ENCODE measurements at places on chromosomes 11 and 22. TPM values are rescaled to one million over a fixed set of nuclear protein-coding genes. Genes with fewer than 3 reads are reported as not detected.

PARVG gene
- polyA plus RNA-seq: not detected

ANO3 gene
- polyA plus RNA-seq: not detected

DEUP1 gene
- not detected for polyA plus RNA-seq

BRSK2 gene
- polyA plus RNA-seq: 0.18 TPM

STARD10 gene
- polyA plus RNA-seq: 110 TPM

DAGLA gene
- 0.11 TPM for polyA plus RNA-seq

SLC17A6 gene
- not detected for polyA plus RNA-seq

HSCB gene
- 13.8 TPM for polyA plus RNA-seq

TFIP11 gene
- polyA plus RNA-seq: 25.7 TPM

CD81 gene
- 491 TPM for polyA plus RNA-seq

TREH gene
- 0.09 TPM for polyA plus RNA-seq

C11orf16 gene
- polyA plus RNA-seq: not detected

IGLL5 gene
- polyA plus RNA-seq: not detected

IRF7 gene
- 66.9 TPM for polyA plus RNA-seq

ADM gene
- polyA plus RNA-seq: 20.8 TPM

GLB1L3 gene
- 1.4 TPM for polyA plus RNA-seq

SLC5A4 gene
- not detected for polyA plus RNA-seq

ARCN1 gene
- polyA plus RNA-seq: 102 TPM

SOX6 gene
- polyA plus RNA-seq: 0.72 TPM

GPR83 gene
- polyA plus RNA-seq: not detected

TRIM6 gene
- 2.8 TPM for polyA plus RNA-seq

OR2D2 gene
- not detected for polyA plus RNA-seq

GRK3 gene
- polyA plus RNA-seq: 2.9 TPM

NXPE1 gene
- polyA plus RNA-seq: not detected

OLFML1 gene
- polyA plus RNA-seq: not detected

MS4A6A gene
- polyA plus RNA-seq: not detected

USP35 gene
- polyA plus RNA-seq: 3.7 TPM

HPX gene
- polyA plus RNA-seq: 0.38 TPM

RIBC2 gene
- 1.7 TPM for polyA plus RNA-seq

SHISAL1 gene
- polyA plus RNA-seq: not detected

C22orf31 gene
- polyA plus RNA-seq: not detected

UBQLN3 gene
- not detected for polyA plus RNA-seq

DRICH1 gene
- 0.10 TPM for polyA plus RNA-seq

DEFB131B gene
- polyA plus RNA-seq: not detected

PIWIL4 gene
- polyA plus RNA-seq: 0.20 TPM

ACAT1 gene
- polyA plus RNA-seq: 55.7 TPM

RAB36 gene
- 3.4 TPM for polyA plus RNA-seq

ALDH3B1 gene
- 0.03 TPM for polyA plus RNA-seq

GTSE1 gene
- polyA plus RNA-seq: 16.6 TPM

OTOG gene
- not detected for polyA plus RNA-seq

APOBEC3B gene
- polyA plus RNA-seq: 3.4 TPM

KLHDC7B gene
- polyA plus RNA-seq: 0.02 TPM

PGAP2 gene
- polyA plus RNA-seq: 25.5 TPM

MDK gene
- 56.0 TPM for polyA plus RNA-seq

KRTAP5-1 gene
- polyA plus RNA-seq: not detected

SCARF2 gene
- polyA plus RNA-seq: 0.25 TPM

DCHS1 gene
- 0.03 TPM for polyA plus RNA-seq

CNGA4 gene
- 0.03 TPM for polyA plus RNA-seq

TMA7B gene
- not detected for polyA plus RNA-seq

GGT5 gene
- not detected for polyA plus RNA-seq

PRRG4 gene
- 4.1 TPM for polyA plus RNA-seq

NAALADL1 gene
- polyA plus RNA-seq: 6.4 TPM

OR8B4 gene
- polyA plus RNA-seq: not detected

SORL1 gene
- polyA plus RNA-seq: 9.5 TPM

GAS2L1 gene
- polyA plus RNA-seq: 42.9 TPM

ANO5 gene
- not detected for polyA plus RNA-seq

KIAA1671 gene
- polyA plus RNA-seq: 6.6 TPM
